ENCODE measurements at places on chromosomes 13 and 19.

DNA sequence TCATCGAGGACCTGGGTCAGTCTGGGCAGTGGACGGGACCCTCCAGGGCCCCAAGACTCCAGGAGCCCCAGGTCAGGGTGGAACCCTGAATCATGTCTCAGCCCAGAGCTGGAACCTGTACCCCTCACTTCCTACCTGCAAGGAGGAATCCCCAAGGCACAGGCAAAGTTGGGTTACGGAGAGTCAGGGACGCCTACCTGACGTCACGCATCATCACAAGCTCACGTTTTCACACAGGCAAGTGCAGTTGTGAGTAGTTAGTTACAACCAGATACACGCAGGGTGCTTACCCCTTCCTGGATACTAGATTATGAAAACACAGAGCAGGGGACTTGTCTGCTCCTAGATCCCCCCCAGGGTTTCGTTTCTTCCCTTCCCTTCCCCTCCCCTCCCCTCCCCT is 1.9 kb downstream of the RETN start:
- no peak for DNase-seq

DNA sequence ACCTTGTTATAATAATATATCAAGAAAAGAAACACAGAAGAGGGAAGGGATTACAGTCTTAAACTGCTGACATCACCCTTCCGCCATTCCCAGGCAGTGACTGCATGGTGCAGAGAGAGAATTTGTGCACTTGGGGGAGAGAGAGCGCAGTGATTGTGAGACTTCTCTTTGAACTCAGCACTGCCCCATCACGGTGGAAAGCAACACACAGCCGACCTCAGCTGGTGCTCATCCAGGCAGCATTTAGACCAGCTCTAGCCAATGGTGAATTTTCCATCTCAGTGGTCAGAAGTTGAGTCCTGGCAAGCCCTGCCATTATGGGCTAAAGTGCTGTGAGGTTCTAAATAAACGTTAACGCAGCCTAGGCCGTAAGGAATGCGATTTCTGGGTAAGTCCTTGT is 1681.5 kb downstream of the EFNB2 start:
- DNase-seq: no peak

DNA sequence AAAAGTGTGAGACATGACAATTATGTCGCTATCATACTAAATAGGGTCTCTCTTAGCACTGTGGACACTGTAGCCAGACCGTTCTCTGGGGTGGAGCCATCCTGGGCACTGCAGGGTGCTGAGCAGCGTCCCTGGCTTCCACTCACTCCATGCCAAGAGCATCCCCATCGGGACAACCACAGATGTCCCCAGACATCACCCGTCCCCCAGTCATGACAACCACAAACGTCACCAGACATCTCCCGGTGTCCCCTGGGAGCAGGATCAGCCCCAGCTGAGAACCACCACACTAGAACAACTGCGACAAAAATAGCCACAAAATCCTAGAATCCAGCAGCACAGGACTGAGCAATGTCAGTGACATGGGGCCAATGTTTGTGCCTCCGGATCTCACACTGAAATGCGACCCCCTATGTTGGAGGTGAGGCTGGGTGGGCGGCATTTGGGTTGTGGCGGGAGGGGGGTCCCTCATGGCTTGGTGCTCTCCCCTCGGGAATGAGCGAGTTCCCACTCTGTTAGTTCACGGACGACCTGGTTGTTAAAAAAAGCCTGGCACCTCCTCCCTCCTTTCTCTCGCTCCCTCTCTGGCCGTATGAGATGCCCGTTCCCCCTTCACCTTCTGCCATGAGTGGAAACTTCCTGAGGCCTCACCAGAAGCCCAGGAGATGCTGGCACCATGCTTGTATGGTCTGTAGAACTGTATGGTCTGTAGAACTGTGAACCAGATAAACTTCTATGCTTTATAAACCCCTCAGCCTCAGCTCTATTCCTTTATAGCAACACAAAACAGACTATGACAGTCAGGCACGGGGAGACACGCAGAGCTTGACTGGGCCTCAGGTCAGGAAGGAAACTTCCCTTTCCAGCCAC is 93.9 kb downstream of the GADD45B start:
- no peak for DNase-seq

GRCh38 chr13:100734194-100734720 is 59.7 kb upstream of the TMTC4 start:
- no peak for DNase-seq

DNA sequence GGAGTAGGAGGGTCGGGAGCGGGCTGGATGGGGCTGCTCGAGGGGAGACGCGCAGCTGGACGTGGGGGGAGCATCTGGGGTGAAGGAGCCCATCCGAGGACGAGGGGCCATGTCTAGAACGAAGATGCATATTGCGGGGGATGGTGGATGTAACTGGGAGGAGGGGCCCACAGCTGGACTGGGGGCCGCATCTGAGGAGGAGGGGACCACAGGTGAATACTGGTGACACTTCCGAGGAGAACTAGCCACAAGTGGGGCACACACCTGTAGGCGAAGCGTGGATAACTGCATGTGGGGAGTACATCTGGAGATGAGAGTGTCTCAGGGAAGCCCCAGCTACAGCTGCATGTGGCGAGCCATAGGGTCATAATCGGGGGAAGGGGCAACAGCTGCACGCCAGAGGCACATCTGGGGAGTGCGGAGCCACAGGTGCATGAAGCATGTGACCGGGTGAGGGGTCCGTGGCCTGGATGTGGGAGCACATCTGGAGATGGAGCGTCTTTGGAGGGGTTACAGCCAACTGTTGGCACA is 402 bp downstream of the ZSWIM9 start:
- DNase-seq: no peak

DNA sequence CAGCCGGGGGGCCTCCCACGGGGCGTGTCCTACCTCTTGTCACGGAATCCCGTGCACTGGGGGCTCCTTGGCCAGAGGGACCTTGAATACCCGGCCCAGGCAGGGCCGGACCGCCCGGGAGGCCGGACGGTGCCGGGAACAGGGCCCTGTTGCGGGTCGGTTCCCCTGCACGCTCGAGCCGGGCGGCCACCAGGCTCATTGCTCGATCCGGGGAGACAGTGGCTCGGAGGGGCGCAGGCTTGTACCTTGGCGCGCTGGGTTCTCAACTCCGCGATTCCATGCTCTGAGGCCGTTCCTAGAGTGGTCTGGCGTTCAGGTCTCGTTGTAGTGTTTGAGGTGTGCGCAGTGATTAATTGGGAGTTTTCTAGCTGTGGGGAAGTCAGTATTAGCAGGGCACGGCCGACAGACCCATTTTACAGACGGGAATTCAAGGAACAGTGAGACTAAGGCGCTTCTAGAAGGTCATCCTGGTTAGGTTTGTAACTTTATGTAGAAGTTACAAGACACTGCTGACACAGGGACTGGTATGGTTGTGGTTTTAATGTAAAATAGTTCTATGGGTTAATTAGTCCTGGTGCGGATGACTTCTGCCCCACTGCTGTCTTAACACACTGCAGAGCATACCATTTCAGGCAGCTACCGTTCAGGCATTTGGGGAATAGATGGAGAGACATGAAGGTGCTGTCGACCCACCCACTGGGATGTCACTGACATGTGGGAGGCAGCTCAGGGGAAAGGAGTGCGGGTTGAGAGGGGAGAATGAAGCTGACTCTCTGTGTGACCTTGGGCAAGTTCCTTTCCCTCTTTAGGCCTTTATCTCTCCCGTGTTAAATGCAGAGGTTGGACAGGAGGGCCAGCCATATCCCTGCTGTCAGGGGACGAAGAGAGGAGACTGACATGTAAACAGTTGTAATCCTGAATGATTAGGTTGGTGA is 592 bp downstream of the CLPTM1 start:
- DNase-seq: no peak

DNA sequence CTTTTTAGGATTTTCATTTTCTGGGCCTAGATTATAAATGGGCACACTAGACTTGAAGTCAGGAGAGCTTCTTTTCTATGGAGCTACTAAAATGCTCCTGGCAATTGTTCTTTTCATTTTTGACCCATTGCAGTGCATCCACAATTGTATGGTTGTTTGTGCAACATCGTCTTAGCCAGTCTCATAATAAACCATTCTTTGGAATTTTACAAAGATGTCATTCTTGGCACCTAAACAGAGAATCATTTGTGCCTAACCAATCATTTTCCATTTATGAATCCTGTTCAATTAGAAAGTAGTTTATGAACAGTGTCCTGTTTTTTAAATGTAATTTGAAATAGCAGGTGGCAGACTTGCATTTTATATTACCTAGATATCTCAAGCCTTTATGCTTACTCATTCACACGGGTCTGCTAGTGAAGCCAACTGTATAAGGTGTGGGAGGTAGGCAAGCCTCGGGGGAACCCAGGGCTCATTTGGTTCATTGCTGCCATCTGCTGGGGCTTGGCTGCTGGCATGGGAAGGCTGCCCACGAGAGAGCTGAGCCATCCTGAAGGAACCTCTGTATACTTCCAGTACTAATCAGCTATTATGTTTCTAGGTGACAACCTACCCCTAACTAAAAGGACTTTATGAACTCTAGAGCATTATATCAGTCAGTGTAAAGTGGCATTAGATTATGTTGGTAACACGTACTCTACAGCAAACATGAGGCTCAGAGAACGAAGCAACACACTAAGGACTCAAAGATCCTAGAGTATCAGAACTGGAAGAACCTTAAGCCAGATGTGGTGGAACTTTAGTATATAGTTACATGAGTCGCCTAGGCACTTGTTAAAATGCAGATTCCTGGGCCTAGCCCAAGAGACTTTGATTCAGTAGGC is 60.0 kb downstream of the TPT1 start:
- peak; percentile 7 for DNase-seq

- DNase-seq: no peak
Observed at GRCh38 chr13:36054041-36054440, 77.1 kb downstream of the DCLK1 start.

DNA sequence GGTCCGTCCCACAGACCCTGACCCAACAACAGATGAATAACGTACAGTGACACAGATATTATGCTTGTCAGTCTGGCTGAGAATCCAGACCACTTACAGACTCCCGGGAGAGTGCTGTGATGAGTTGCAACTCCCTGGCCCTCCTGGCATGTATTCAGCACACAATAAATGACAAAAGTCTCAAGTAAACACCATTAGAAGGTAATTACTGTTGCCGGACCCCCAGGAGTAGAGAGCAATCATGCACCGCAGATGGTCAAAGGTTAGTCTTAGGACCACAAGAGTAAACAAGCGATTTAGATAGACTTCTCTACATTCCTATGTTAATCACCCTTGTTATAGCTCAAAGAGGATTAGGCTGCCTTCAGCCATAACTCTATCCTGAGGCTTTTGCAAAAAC is 726.4 kb upstream of the GPC6 start:
- DNase-seq: no peak

Measured in activated CD4-positive, CD25-positive, alpha-beta regulatory T cell (primary cell).